Psoas muscle (tissue), 8 donors: ENCODE measurements at places on chromosomes 11 and 22. TPM values are rescaled to one million over a fixed set of nuclear protein-coding genes. Genes with fewer than 3 reads are reported as not detected.

DNA sequence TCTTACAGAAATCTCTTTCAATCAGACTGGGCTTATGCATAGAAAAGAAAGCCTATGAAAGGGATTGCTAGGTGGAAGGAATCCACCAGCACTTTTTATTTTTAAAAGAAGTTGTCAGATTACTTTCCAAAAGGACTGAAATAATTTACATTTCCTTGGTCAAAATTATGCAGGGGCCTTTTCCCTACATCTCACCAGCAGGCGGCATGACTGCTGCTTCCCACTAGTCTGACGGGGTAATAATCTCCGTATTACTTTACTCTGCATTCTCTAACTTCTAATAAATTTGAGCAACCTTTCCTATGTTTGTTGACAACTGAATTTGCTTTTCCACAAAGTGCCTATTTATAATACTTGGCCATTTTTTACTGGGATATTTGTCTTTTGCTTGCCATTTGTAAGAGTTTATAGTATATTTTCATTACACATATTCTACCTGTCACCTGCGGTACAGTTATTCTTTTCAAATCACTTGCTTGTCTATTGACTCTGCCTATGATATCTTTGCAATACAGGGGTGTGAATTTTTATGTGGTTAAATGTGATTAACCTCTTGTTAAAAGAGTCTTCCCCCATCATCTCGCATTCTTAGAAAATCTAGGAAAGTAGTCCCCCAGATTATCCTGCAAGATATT is 51.9 kb upstream of the USP47 start:
- no peaks in the 10 kb centered on the region for H3K36me3 ChIP-seq
- peaks cover 5% of the 10 kb centered on the region for H3K4me1 ChIP-seq
- no peaks in the 10 kb centered on the region for H3K27me3 ChIP-seq
- H3K4me3 ChIP-seq, result no peak overlapping the region
- no peak overlapping the region for H3K27ac ChIP-seq

The CACNA1I gene
- not detected for total RNA-seq

- no peaks in the 10 kb centered on the region for H3K27me3 ChIP-seq
- peaks cover 20% of the 10 kb centered on the region for H3K4me1 ChIP-seq
- H3K27ac ChIP-seq, result no peak overlapping the region
- DNase-seq, result no peak
These were observed 20.8 kb upstream of the ADORA2A start for GRCh38 chr22:24406322-24407277.

The SOX6 gene
- 14.6 TPM for total RNA-seq

- H3K27me3 ChIP-seq, result no peaks in the 10 kb centered on the region
- H3K36me3 ChIP-seq, result no peaks in the 10 kb centered on the region
These were observed 403.7 kb upstream of the SYN3 start for GRCh38 chr22:33461698-33462434.

The VWCE gene
- 1.1 TPM for total RNA-seq

The TNKS1BP1 gene
- total RNA-seq, result 63.9 TPM

DNA sequence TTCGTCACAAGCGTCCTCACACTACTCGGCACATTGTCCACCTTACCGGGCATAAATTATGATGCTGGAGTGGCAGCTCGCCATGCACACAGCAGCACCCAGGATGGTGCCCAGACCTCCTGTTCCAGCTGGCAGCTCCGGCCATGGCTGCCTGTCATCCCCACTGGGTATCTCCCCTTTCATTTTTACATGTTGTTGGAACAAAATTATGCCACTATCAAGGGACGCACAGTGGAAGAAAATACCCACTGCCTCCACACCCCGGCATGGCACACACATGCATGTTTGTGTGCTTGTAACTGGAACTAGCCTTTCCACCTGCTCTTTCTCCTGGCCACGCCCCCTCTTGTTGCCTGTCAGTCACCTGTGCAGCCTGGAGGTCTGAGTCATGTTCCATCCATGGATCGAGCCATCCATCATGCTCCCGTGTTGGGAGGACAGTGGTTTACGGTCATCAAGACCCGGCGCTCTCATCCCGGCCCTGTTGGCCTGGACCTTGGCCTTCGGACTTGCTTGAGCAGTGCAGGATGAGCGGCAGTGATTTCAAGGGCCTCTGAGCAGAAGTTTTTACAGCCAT is 1069.6 kb downstream of the BRD1 start:
- H3K4me3 ChIP-seq, result no peak overlapping the region
- no peak overlapping the region for H3K27ac ChIP-seq
- no peaks in the 10 kb centered on the region for H3K36me3 ChIP-seq

GRCh38 chr22:17897858-17898257 is 123.6 kb upstream of the BID start:
- H3K36me3 ChIP-seq, result peaks cover 79% of the 10 kb centered on the region
- H3K4me1 ChIP-seq, result peaks cover 6% of the 10 kb centered on the region
- peak overlapping the region; percentile 73 for H3K27ac ChIP-seq

DNA sequence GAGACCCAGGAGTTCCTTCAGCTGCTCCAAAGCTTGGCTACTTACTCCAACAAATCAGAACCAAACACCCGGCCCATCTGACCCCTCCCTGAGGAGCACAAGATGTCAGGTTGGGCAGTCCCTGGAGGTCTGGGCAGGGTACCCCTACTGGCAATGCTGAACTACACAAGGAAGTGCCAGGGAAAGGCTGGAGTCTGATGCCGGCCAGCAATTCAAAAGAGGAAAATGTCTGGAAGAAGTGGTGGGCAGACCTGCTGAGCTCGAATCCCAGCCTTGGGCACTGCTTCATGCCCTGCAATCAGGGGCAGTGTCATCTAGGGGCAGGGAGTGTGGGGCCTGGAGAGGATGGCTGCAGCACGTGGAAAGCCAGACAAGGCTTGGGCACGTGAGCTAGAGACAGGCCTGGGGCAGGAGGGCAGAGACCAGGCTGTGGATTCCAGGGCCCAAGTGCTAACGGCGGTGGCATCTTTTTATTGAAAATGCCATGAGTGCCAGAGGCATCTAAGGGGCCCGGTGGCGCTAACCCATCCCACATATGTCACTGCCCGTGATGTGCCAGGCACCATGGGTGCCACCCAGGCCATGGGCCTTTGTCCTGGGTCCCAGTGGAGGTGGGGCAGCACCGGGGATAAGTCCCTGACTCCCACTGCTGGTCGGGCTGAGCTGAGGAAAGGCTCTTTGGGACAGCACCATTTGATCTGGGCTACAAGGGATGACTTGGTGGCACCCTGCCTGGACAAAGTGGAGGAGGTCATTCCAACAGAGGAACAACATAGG is 97.9 kb upstream of the PITPNB start:
- peak; percentile 24 for DNase-seq
- no peaks in the 10 kb centered on the region for H3K27me3 ChIP-seq
- no peak overlapping the region for H3K27ac ChIP-seq
- H3K4me1 ChIP-seq, result peaks cover 33% of the 10 kb centered on the region
- no peak overlapping the region for H3K4me3 ChIP-seq
- peaks cover 16% of the 10 kb centered on the region for H3K36me3 ChIP-seq

- no peaks in the 10 kb centered on the region for H3K4me1 ChIP-seq
- no peak for DNase-seq
- H3K27ac ChIP-seq, result no peak overlapping the region
These were observed 33.8 kb upstream of the OR9G4 start for GRCh38 chr11:56782167-56782847.

DNA sequence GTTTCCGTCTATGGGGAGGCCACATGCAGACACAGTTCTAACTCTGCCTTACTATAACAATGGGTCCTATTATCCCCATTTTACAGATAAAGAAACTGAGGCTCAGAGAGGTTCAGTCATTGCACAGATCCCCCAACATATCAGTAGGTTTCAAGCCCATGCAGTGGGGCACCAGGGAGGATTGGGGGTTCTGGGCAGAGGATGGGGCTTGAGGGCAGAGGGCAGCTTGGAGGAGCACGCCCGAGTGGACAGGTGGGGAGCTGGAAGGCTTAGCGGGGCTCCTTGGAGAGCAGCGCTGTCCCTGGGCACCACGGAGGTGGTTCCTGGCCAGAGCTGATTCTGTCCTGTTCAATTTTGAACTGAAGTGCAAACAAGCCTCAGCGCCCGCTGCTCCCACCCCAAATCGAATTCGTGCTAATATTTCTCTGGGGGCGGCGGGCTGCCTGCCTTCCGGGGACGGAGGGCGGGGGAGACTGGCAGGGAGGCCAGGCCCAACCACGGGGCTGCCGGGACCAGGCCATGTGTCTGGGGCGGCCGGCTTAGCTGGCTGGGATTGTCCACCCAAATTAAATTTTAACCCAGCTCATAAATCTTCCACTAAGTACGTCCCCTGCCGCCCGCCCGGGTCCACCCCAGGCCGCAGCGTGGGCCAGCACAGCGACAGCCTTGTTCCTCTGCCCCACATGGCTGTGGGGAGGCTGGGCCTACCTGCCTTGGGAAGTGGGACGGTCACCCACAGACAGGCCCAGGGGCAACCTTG is 49.4 kb downstream of the FLRT1 start:
- H3K4me1 ChIP-seq, result peaks cover 36% of the 10 kb centered on the region
- no peaks in the 10 kb centered on the region for H3K36me3 ChIP-seq

DNA sequence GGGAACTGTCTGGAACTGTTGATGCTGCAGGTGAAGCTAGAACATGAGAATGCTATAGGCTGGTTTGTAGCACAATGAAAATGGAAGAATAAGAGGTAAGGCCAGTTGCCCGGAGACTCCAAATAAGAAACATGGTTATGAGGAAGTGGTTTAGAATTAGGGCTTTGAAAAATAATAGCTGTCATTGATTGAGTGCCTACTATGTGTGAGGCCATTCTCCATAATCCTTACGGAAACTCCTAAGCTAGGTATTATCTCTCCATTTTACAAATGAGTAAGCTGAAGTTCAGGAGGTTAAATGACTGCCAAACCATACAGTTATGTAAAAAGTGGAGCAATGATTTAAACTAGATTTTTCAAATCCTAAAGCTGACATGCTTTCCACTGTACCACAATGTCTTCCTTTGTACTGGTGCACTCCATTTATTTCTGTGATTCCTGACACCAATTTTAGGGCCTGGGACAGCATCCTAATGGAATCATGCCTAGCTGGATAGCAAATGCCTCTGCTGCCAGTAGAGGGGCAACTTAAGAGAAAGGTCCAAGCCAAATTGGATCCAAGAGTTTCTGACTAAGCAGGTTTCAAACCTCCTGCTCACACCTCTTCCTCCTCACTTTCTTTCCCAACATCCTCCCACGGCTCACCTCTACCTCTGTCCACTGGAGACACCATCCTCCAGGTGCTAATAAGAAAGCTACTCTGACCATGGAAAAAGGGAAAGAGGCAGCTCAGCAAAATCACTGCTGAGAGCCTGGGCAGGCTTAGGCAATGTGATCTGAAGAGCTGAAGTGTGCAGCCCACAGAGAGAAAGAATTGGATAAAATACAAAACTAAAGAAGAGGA is 46.9 kb upstream of the PICALM start:
- no peak overlapping the region for H3K27ac ChIP-seq
- no peaks in the 10 kb centered on the region for H3K4me1 ChIP-seq
- no peak overlapping the region for H3K4me3 ChIP-seq
- no peaks in the 10 kb centered on the region for H3K36me3 ChIP-seq

- H3K27me3 ChIP-seq, result no peaks in the 10 kb centered on the region
- H3K4me1 ChIP-seq, result no peaks in the 10 kb centered on the region
- H3K4me3 ChIP-seq, result no peak overlapping the region
- no peak for DNase-seq
- peaks cover 6% of the 10 kb centered on the region for H3K36me3 ChIP-seq
- no peak overlapping the region for H3K27ac ChIP-seq
These were observed 115.9 kb downstream of the NAV2 start for GRCh38 chr11:19828382-19829108.

The OR6A2 gene
- not detected for total RNA-seq

The HYLS1 gene
- total RNA-seq, result 4.0 TPM

DNA sequence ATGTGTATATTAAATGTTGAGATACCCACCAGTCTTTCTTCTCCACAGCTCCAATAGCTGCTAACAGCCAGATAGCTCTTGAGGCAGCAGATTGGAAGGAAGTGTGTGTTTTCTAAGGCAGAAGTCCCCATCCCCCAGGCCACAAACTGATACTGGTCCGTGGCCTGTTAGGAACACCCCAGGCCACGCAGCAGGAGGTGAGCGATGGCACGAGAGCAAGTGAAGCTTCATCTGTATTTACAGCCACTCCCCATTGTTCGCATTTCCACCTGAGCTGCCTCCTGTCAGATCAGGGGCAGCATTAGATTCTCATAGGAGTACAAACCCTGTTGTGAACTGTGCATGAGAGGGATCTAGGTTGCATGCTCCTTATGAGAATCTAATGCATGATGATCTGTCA is 12.7 kb downstream of the CCDC73 start:
- H3K36me3 ChIP-seq, result no peaks in the 10 kb centered on the region
- H3K27me3 ChIP-seq, result no peaks in the 10 kb centered on the region
- H3K4me1 ChIP-seq, result no peaks in the 10 kb centered on the region
- H3K4me3 ChIP-seq, result no peak overlapping the region
- H3K27ac ChIP-seq, result no peak overlapping the region
- no peak for DNase-seq

- H3K27ac ChIP-seq, result no peak overlapping the region
- H3K4me1 ChIP-seq, result no peaks in the 10 kb centered on the region
- H3K27me3 ChIP-seq, result no peaks in the 10 kb centered on the region
These were observed 463.0 kb downstream of the NTM start for GRCh38 chr11:131833366-131833765.

DNA sequence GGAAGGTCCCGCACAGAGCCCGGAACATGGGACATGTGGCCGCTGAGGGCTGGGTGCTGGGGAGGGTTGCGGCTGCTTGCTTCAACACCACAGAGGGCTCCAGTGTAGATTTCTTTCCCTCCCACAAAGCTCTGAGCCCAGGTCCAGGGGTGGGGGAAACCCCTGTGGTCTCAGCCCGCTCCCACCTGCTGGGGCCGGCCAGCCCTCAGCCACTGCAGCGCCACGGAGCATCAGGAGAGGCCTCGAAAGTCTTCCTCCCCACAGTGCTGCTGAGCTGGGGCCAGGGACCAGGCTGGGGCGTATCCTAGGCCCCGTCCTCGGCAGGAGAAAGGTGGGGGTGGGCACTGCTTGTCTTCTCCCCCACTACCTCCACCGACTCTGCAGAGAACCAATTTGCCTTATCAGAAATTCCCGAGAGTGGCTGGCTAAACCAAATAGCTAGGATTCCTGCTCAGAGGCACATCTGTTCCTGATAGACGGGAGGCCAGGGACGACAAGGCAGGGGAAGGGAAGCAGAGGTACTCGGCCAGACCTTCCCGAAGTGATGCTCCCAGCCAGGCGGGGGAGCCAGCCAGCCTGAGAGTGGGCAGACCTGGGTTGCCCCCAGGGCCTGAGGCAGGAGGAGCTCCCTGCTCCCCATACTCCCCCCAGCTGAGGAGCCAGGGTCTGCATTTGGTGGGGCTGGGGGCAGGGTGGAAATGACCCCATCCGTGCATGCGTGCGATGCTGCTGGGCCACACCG is 18.7 kb downstream of the IGF2 start:
- H3K4me3 ChIP-seq, result no peak overlapping the region
- DNase-seq, result peak; percentile 31
- H3K27me3 ChIP-seq, result peaks cover 16% of the 10 kb centered on the region
- H3K4me1 ChIP-seq, result no peaks in the 10 kb centered on the region
